ENCODE measurements at places on chromosomes 13 and 19.

DNA sequence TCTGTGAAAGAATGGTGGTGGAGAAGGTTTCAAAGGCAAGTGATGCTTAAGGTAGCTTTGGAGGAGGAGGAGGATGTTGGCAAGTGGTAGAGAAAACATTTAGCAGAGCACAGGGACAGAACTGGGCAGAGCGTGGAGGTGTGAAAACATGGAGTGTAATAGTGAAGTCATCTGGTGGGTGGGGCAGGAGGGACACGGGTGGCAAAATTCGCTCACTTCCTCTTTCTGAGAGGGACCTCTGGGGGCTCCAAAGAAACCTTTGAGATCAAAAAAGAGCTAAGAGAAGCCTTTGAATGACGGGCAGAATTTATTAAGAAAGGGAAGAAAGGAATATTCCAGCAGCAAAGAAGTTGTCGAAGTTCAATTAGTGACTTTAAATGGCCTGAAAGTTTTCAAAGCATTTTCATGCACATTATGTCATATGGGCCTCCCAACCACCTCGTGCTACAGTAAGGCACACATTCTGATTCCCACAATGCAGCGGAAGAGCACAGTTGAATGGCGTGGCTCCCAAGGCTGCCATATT, 82.8 kb downstream of the STARD13 start:
- DNase-seq, result no peak

DNA sequence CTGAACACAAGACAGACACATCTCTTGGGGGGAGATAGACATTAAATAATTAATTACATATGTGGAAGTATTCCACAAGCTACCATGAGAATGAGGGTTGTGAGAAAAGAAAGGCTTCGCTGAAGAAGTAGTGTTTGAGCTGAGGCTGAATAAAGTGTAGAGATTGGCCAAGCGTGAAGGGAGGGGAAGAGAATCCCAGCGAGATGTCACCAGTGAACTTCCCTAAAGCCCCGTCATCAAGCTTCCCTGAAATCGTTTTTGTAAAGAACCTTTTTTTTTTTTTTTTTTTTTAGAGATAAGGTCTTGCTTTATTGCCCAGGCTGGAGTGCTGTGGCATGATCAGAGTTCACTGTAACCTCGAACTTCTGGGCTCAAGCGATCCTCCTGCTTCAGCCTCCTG, 235.2 kb downstream of the KCNRG start:
- no peak for DNase-seq

- no peak for DNase-seq
These were observed 734.3 kb upstream of the MIR17HG start for GRCh38 chr13:90613076-90613795.

GRCh38 chr19:39845933-39846677, at the start of gene FBL:
FBL (minus strand) TSS chr19:39846379; CDS start chr19:39846300, 79 bp downstream.
- peak; percentile 22 for DNase-seq

- no peak for DNase-seq
These were observed 3.9 kb downstream of the C3 start for GRCh38 chr19:6716610-6716970.

- DNase-seq, result no peak
These were observed 401 bp upstream of the ZNF765 start for GRCh38 chr19:53394522-53394973.

GRCh38 chr13:107843681-107844080, 371.7 kb downstream of the LIG4 start:
- no peak for DNase-seq

- peak; percentile 89 for DNase-seq
These were observed 23.5 kb downstream of the MTUS2 start for GRCh38 chr13:28843639-28844038.

DNA sequence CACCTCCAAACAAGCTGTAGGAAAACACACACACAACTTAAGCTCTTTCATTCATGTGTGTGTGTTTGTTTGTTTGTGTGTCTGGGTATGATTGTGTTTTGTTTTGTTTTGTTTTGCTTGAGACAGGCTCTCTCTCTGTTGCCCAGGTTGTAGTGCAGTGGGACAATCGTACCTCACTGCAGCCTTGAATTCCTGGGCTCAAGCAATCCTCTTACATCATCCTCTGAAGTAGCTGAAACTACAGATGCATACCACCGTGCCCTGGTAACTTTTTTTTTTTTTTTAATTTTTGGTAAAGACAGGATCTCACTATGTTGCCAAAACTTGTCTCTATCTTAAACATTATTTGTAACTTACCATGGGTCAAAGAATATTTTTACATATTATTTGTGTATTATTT, 431.7 kb downstream of the SLITRK1 start:
- no peak for DNase-seq

GRCh38 chr13:79295906-79296706, 109.9 kb downstream of the RBM26 start:
- no peak for DNase-seq

- no peak for DNase-seq
These were observed 52.7 kb downstream of the VAV1 start for GRCh38 chr19:6825076-6825774.

- DNase-seq, result no peak
These were observed 46.8 kb downstream of the COG3 start for GRCh38 chr13:45511310-45512097.

DNA sequence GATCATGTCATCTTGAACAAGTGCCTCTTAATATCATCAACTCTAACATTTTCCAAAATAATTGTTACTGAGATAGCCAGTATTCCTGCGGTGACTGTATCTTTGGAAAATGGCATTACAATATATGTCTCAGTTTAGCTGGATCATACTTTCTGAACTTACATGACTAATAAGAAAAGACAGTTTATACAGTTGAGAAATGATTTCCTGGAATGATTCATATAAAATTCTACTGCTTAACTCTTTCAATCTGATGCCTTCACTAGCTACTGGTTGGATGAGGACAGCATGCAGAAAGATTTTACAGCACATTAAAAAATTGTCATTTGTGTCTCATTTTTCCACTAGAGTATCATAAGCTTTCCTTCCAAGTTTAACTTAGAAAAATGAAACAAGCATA, 302.1 kb downstream of the PCDH17 start:
- DNase-seq, result no peak

GRCh38 chr19:4186087-4186993, 3.9 kb downstream of the ANKRD24 start:
- DNase-seq, result no peak

DNA sequence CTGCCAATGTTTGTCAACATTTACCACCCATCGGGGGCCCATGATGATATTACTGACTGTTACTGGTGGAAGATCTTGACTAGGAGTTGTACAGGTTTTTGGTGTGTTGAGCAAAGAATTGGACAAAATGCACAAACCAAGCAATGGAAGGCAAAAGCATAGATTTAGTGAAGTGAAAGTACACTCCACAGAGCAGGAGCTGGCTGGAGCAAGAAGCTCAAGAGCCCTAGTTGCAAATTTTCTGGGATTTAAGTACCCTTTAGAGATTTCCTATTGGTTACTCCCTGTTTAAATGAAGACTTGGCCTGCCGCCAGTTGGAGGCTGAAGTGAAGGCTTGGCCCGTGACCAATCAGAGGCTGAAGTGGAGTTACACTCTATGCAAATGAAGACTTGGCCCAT, 128.6 kb upstream of the KL start:
- DNase-seq, result no peak

GRCh38 chr19:13329766-13330165, 176.5 kb downstream of the CACNA1A start:
- no peak for DNase-seq

DNA sequence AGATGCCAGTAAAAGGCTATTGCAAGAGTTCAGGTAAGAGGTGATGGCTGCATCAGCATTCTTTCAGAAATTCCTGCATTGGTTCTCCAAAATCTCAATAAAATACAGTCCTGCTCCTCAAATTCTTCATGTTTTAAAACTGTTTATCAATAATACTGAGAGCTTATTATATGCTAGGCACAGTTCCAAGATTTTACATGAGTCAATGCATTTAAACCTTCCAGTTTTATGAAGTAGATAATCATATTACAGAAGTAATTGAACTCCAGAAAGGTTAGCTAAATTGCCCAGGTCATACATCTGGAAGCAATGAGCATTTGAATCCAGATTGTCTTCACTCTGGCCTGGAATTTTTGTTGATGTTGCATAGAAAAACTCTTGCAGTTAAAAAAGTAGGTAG, 282.9 kb upstream of the SLITRK6 start:
- no peak for DNase-seq

GRCh38 chr13:34926508-34926907, 15.6 kb upstream of the NBEA start:
- DNase-seq, result no peak
